ENCODE measurements at places on chromosomes 16 and 17.

DNA sequence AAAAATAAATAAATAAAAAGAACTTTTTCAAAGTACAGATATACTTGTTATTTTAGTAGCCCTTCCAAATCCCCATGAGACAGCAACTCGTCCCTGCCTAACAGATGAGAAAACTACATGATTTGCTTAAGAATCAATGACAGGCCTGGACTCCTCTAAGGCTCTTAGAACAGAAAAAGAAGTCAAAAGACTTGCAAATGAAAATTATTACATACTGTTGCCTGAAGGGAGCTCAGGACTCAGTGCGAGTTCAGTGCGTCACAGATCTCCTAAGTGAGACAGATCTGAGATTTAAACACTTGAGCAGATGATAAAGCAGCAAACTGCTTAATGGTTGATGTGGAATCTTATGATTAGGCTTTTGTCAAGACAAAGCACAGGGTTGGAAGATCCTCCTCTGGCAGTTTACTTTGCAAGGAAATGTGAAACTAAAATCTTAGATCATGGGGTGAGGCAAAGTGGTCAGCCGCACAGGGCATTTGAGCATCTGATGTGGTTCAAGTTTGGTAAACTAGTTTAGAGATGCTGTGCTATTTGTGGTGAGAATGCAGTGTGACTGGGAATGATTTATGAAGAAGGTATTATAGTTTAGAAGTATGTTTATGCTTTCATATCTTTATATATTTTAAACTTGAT, 138.1 kb downstream of the TRIM37 start:
- no peak for DNase-seq

DNA sequence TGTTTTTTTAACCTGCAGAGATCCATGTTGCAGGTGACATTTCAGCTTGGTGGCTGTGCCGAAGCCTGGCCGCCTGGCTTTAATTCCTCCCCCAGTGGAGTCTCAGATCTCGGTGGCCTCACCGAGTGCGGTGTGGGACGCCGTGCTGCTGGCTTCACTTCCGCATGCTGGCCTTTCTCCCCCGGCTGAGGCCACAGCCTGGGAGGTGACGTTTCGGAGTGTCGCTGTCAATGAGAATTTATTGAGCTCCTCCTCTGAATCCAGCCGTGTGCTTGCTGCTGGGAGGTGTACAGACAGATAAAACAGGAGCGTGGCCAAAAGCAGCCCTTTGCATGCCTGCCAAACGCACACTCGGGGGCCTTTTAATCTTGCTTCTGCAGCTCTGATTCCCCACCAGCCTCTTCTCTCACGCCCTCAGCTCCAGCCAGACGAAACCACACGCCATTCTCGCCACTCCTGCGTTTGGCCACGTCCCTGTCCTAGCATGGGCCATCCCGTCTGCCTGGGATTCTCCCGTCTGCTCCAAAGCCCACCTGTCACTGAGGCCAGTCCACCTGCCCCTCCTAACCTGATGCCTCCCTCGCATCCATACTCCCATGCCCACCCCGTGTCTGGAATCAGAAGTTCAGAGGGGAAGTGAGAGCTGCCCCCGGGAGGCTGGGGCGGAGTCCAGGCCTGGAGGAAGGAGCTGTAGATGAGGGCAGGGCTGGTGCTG, 3.6 kb downstream of the GSE1 start:
- DNase-seq: no peak

DNA sequence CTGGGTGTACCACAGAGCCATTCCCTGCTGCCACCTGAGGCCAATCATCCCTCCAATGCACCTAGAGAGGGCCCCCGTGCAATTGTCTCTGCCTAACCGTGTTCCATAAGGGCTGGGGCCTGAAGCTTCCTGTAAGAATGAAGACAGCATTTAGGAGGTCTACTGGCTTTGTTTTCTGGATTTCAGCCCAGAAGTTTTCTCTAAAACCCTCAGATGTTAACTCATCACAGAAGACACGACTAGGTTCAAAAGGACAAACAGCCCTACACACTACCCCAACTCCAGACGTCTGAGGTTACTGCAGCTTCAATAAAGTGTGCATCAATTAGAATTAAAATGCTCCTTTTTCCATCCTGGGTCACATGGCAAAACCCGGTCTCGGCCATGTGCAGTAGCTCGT, 10.8 kb upstream of the DRG2 start:
- DNase-seq: no peak

DNA sequence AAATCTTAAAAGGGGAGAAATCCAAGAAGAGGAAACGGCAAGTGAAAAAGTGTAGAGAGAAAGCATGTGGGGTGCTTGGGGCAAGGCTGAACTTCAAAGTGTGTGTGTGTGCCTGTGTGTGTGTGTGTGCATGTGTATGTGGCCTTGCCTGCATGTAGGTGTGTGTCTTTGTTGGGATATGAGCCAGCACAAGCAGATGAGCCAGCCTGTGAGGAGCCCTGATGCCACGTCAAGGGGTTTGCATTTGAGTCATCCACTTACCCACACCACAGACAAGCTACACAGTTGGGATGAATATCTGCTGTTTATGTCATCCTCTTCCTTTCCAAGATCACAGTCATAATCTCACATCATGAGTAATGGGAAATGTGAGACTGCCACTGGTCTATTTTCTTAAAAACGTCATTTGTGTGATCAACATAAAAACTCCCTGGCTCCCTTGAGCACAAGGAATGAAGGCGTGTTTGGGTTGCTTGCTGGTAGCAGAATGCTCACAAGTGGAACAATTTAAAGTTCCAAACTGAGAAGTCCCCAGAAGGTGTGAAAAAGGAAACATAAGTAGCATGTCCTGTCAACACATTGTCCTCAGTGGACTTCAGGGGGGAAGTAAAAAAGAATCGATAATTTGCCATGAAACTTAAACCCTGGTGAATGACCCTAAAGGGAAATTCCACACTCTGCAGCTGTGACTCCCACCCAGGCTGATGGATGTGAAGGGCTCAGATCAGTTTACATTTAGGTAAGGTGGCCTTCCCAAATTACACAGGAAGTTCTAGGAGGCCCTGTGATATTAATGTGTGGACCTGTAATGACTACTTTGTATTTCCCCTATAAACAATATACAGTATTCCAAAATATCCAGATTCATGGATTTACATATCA, 14.7 kb downstream of the KCTD19 start:
- peak; percentile 59 for DNase-seq

DNA sequence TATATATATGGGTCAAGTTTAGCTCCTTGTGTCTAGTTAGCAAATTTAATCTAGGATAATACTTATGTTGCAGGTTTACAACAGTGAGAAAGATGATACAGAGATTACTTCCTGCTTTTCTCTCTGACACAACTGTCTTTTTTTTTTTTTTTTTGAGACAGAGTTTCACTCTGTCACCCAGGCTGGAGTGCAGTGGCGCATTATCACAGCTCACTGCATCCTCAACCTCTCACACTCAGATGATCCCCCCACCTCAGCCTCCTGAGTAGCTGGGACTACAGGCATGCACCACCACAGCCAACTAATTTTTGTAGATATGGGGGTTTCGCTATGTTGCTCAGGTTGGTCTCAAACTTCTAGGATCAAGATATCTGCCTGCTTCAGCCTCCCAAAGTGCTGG, 706.9 kb upstream of the SOX9 start:
- DNase-seq: no peak

GRCh38 chr17:7586673-7587419, 3.0 kb downstream of the SOX15 start:
- no peak for DNase-seq

- DNase-seq: no peak
Observed at GRCh38 chr17:82235775-82236141, 6.9 kb downstream of the SLC16A3 start.

DNA sequence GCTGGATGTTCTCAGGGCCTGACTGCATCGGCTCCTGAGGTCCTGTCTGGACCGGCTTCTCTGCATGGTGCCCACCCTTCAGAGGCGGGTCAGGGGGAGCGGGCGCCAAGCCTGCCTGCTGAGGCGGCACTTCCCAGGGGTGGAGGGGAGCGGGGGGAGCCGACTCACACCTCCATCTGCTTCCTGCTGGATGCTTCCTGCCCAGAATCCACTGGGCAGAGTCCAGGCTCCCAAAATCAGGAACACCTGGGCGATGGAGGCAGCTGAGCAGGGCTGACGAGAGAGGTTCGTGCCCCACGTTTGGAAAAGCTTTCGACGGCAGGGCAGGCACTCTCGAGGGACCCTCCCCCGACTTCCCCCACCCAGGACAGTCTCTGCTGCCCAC, 42.2 kb downstream of the TIMM22 start:
- no peak for DNase-seq

DNA sequence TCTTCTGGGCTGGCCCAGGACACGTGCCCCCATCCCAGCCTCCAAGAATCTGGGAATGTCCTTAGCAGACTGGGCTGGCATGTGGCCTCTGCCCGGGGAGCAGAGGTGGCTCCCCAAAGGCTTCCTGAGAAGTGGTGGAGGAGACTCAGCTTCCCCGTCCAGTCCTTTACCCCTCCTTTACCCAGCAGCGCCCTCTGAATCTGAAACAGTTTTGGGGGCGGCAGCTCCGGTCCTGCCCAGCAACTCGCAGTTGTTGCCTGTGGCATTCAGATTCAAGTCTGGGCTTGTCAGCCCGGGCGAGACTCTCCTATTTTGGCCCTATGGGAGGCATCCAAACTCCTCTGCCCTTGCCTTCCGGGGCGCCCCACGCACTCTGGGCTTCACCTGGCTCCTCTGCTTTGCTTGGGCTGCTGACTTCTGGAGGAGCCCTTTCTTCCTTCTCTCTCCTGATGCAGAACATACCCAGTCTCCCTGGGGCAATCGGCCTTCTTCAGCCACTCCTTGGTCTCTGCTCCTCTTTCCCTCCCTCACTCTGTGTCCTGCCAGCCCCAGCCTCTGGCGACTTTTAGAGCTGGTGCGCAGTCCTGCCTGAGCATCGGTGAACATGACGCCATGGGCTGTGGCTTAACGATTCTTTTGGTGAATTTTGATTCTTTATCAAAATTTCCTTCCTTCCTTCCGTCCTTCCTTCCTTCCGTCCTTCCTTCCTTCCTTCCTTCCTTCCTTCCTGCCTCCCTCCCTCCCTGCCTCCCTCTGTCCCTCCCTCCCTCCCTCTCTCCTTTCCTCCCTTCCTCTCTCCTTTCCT, 55.2 kb downstream of the CMIP start:
- no peak for DNase-seq

- no peak for DNase-seq
Observed at GRCh38 chr17:43134774-43135453, 9.8 kb upstream of the BRCA1 start.

GRCh38 chr17:162689-163088, 18.8 kb downstream of the DOC2B start:
- DNase-seq: no peak

GRCh38 chr17:60989846-60990245, 312.2 kb downstream of the BCAS3 start:
- no peak for DNase-seq

GRCh38 chr17:80851277-80851925, 140.2 kb upstream of the CHMP6 start:
- DNase-seq: no peak

- DNase-seq: no peak
Observed at GRCh38 chr17:1970843-1971384, 54.2 kb downstream of the RTN4RL1 start.

DNA sequence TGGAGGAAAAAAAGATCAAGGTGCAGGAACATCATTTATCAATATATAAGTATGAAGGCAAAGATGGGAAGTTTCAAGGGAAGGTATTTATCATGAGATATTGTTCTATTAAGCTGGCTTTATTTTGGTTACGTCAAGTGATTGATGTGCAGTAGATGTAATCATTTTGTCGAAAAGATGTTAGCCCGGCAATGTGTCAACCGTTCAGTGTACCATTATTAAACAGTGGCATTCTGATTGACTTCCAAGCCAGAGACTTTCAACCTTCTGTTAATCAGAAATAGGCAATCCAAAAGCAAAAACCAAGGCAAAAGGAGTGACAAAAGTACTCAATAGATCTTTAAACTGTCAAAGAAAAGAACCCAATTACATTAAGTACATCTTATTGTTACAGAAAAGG, 1340.3 kb upstream of the GOT2 start:
- no peak for DNase-seq

DNA sequence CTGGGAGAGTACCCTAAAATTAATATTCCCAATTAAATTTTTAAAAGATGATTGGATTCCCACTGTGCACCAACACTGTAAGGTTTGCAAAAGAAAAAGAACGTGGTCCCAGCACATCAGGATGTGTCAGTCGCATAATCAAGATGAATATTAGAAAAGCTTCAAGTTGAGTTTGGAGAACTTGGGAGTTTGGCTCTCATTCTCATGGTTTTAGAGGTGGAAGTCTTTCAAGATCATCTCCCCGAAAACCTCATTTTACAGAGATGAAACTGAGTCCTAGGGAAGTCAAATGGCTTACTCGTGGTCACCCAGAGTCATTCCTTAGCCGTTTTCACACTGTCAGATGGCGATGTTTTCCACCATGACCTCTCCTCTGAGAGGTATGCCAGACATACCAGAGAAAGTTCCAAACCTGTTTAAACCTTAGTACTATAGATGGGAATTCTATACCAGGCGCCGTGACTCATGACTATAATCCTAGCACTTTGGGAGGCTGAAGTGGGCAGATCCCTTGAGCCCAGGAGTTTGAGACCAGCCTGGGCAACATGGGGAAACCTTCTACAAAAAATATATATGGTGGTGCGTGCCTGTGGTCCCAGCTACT, 1.2 kb downstream of the SEC14L1 start:
- DNase-seq: no peak

DNA sequence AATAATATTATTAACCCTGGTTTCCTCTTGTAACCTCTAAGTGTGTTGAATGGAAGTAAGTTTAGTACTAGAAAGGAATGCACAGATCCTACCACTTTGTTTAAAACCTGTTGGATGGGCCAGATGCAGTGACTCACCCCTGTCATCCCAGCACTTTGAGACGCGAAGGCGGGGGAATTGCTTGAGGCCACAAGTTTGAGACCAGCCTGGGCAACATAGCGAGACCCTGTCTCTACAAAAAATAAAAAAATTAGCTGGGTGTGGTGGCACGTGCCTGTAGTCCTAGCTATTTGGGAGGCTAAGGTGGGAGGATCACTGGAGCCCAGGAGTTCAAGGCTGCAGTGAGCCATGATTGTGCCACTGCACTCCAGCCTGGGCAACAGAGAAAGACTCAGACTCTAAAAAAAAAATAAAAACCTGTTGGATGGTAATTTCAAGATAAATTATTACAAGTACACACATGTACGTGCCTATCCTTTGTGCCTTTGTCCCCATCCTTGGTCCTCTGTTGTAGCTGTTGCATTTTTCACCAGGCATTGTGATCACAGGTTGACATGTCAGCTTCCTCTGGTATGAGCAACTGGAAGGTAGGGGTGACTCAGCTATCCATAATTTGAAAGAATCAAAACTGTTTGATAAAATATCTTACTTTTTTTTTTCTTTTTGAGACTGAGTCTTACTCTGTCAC, 30.7 kb upstream of the METTL9 start:
- DNase-seq: no peak

GRCh38 chr17:10130263-10130662, 68.1 kb downstream of the GAS7 start:
- no peak for DNase-seq

DNA sequence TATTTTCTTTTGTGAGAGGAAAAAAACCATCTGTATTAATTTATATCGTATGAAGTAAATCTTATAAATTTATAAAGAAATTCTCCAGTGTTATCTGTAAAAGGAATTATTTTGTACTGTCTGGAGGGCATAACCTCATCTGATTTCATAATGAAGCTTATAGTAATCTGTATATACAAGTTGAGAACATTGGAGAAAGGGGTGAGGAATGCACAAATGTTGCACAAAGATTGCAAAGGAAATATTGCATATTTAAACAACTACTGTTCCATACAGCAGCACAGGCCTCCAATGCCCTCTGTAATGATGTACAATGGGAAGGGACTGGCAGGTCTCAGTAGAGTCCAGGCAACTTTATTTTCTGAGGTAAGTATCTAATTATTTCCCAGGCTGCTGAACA, 50.8 kb upstream of the KCNJ16 start:
- DNase-seq: no peak

GRCh38 chr16:58507195-58507962, 7.4 kb downstream of the NDRG4 start:
- DNase-seq: no peak
